PC-3 (cell line): ENCODE measurements at places on chromosomes 7 and 10. TPM values are rescaled to one million over a fixed set of nuclear protein-coding genes. Genes with fewer than 3 reads are reported as not detected.
A peak's percentile ranks its signal among the peaks of the same experiment; 100 is the strongest.

GRCh38 chr7:4065190-4065589, 616.9 kb upstream of the FOXK1 start:
- H3K27me3 ChIP-seq = no peaks in the 10 kb centered on the region
- no peaks in the 10 kb centered on the region for H3K4me1 ChIP-seq
- H3K27ac ChIP-seq = no peak overlapping the region
- no peak overlapping the region for H3K4me3 ChIP-seq
- no peak for DNase-seq
- no peaks in the 10 kb centered on the region for H3K36me3 ChIP-seq

DNA sequence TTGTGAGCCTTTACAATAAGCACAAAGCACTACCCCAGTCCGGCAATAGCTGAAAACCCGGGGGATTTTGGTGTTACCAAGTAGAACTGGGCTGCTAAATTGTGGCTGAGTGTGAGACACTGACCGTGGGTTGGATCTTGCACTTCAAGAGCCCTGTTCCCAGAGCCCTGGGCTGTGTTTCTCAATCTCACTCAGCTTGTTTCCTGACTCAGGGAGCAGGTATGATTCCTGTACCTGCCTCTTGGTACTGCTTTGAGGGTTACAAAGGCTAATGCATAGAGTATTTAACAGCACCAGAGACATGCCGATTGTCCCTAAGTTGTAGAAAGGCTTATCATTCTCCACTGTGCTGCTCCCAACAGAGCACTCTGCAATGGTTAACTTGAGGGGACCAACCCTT, 134.6 kb downstream of the TEX36 start:
- DNase-seq = no peak
- no peaks in the 10 kb centered on the region for H3K4me1 ChIP-seq
- no peak overlapping the region for H3K27ac ChIP-seq
- no peaks in the 10 kb centered on the region for H3K36me3 ChIP-seq

GRCh38 chr7:2526659-2527504, 7.3 kb downstream of the LFNG start:
- no peak for DNase-seq
- peaks cover 70% of the 10 kb centered on the region for H3K4me1 ChIP-seq
- H3K36me3 ChIP-seq = no peaks in the 10 kb centered on the region
- no peaks in the 10 kb centered on the region for H3K27me3 ChIP-seq

- DNase-seq = peak; percentile 53
- H3K27me3 ChIP-seq = no peaks in the 10 kb centered on the region
- no peaks in the 10 kb centered on the region; the same call in 1 of the 2 replicates for H3K36me3 ChIP-seq
- peak within 1 kb of the TSS; percentile 93 for H3K4me3 ChIP-seq
- H3K4me1 ChIP-seq = peaks cover 31% of the 10 kb centered on the region
- H3K27ac ChIP-seq = no peak within 1 kb of the TSS
These were observed at the start of gene PAPSS2 for GRCh38 chr10:87659571-87660483. Gene PAPSS2 (plus strand): TSS chr10:87659878. CDS start chr10:87659982, 104 bp downstream.

- H3K27me3 ChIP-seq = no peaks in the 10 kb centered on the region
- peaks cover 7% of the 10 kb centered on the region for H3K4me1 ChIP-seq
- peak; percentile 27 for DNase-seq
- peak overlapping the region; percentile 25; the same call in 1 of the 2 replicates for H3K27ac ChIP-seq
These were observed 570 bp downstream of the TBC1D12 start for GRCh38 chr10:94402843-94403379.

DNA sequence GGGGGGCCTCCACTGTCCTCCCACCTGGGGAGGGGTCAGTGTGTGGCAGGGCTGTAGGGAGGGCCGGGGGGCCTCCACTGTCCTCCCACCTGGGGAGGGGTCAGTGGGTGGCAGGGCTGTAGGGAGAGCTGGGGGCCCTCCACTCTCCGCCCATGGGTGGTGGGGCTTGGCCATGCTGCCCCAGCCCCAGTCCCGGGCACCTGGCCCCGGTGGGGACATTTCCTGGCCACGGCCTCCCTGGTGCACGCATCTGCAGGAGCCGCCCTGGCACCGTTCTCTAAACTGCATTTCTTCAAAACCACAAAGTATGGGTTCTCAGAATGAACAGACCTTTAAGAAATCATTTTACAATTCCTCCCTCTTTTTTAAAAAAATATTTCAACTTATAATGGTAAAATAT, 89.3 kb upstream of the PDGFA start:
- H3K36me3 ChIP-seq = no peaks in the 10 kb centered on the region
- no peak for DNase-seq
- H3K27ac ChIP-seq = no peak overlapping the region
- no peaks in the 10 kb centered on the region for H3K27me3 ChIP-seq
- H3K4me3 ChIP-seq = no peak overlapping the region

DNA sequence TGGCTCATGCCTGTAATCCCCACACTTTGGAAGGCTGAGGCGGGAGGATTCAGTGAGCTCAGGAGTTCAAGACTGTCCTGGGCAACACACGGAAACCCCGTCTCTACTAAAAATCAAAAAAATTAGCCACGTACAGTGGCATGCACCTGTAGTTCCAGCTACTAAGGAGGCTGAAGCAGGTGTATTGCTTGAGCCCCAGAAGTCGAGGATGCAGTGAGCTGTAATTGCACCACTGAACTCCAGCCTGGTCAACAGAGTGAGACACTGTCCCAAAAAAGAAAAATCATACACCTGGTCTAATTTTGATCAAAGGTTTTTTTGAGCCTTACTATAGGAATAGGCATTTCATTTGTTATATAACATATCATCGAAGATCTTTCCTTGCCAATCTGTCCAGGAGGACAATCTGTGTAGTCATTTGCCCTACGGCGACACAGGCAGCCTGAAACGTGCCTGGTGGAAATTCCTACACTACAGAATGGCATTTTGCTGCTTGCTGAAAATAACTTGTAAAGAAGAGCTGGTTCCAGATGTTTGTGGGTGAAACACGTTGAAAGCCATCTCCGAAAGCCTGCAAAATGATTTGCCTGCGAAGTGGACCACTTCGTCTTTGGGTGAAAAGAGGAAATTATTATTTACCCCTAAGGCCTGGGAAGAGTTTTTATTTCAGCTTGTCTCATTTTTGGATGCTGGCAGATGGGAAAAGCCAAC, 31.3 kb upstream of the GDI2 start:
- no peaks in the 10 kb centered on the region for H3K27me3 ChIP-seq
- H3K27ac ChIP-seq = no peak overlapping the region
- no peak for DNase-seq
- no peaks in the 10 kb centered on the region for H3K36me3 ChIP-seq
- H3K4me3 ChIP-seq = no peak overlapping the region

DNA sequence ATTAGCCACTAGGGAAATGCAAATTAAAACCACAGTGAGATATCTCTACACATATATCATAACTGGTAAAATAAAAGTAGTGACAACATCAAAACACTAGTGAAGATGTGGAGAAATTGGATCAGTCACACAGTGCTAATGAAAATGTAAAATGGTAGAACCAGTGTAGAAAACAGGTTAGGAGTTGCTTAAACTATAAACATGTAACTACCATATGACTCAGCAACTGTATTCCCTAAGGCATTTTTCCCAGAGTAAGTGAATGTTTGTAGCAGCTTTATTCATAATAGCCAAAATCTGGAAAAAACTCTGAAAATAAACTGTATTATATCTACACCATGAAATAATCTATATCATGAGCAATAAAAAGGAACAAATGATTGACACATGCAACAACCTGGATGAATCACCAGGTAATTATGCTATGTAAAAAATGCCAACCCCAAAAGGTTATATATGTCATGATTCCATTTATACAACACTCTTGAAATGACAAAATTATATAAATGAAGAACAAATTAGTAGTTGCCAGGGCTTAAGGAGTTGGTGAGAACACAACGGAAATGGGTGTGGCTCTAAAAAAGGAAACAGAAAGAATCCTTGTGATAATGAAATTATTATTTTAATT, 22.8 kb downstream of the SLC25A40 start:
- H3K27me3 ChIP-seq = no peaks in the 10 kb centered on the region
- DNase-seq = peak; percentile 62
- peaks cover 4% of the 10 kb centered on the region; the same call in 1 of the 2 replicates for H3K4me1 ChIP-seq
- no peak overlapping the region for H3K4me3 ChIP-seq
- H3K36me3 ChIP-seq = peaks cover 20% of the 10 kb centered on the region

- H3K36me3 ChIP-seq = peaks cover 3% of the 10 kb centered on the region
- peak; percentile 16 for DNase-seq
- peaks cover 14% of the 10 kb centered on the region for H3K4me1 ChIP-seq
These were observed 689 bp upstream of the GTPBP4 start for GRCh38 chr10:987620-987869.

DNA sequence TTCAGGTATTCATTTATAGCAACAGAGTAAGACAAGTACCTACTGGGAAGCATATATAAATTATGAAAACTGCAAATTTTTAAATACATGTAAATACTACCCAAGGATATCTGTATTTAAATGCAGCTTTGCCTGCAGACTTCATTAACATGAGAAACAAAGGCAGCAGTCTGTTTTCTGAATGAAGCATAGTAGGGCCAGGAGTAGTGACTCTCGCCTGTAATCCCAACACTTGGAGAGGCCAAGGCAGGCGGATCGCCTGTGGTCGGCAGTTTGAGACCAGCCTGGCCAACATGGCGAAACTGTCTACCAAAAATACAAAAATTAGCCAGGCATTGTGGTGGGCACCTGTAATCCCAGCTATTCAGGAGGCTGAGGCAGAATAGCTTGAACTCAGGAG, 42.5 kb upstream of the PHF14 start:
- no peak overlapping the region for H3K27ac ChIP-seq
- no peaks in the 10 kb centered on the region for H3K4me1 ChIP-seq
- peaks cover 37% of the 10 kb centered on the region for H3K36me3 ChIP-seq
- DNase-seq = no peak

DNA sequence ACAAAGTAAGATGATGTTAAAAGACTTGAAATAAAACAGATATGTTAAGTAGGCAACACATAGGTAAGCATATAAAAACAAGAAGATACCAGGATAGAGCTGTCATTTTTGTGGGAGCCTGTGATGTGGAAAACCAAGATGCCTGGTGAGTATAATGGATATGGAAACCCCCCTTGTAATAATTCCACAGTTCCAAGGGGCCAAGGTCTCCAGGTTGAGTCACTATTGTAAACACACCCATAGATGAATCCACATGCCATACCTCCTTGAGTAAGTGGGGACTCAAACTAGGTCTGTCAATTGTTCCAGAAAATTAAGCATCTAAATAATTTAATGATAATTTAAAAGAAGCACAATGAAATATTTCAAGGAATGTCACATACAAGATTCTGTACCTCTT, 15.9 kb downstream of the CAV1 start:
- no peaks in the 10 kb centered on the region for H3K27me3 ChIP-seq
- H3K4me1 ChIP-seq = peaks cover 42% of the 10 kb centered on the region
- H3K27ac ChIP-seq = peak overlapping the region; percentile 44
- no peak overlapping the region for H3K4me3 ChIP-seq

- peaks cover 6% of the 10 kb centered on the region; the same call in 1 of the 2 replicates for H3K4me1 ChIP-seq
- no peaks in the 10 kb centered on the region for H3K36me3 ChIP-seq
These were observed 6.5 kb upstream of the OIT3 start for GRCh38 chr10:72887043-72887442.

GRCh38 chr10:123967626-123968243, 76.1 kb upstream of the CPXM2 start:
- H3K36me3 ChIP-seq = no peaks in the 10 kb centered on the region
- H3K27me3 ChIP-seq = peaks cover 24% of the 10 kb centered on the region
- H3K4me1 ChIP-seq = no peaks in the 10 kb centered on the region
- no peak overlapping the region for H3K27ac ChIP-seq
- DNase-seq = peak; percentile 63

DNA sequence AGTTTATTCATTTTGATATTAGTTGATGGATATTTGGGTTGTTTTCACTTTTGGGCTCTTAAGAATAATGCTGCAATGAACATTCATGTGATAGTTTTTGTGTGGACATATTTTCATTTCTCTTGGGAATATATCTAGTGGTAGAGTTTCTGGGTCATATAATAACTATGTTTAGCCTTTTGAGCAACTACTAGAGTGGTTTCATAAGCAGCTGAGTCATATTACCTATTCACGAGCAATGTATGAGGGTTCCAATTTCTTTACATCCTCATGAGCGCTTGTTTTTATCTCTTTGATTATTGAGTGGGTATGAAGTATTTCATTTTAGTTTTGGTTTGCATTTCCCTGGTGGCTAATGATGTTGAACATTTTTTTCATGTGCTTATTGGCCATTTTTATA, 182.6 kb downstream of the PON1 start:
- DNase-seq = peak; percentile 41
- H3K4me3 ChIP-seq = no peak overlapping the region
- no peaks in the 10 kb centered on the region for H3K4me1 ChIP-seq
- no peak overlapping the region for H3K27ac ChIP-seq
- H3K27me3 ChIP-seq = no peaks in the 10 kb centered on the region

GRCh38 chr10:79100771-79101170, 32.0 kb downstream of the ZMIZ1 start:
- DNase-seq = no peak
- no peaks in the 10 kb centered on the region for H3K27me3 ChIP-seq
- H3K36me3 ChIP-seq = no peaks in the 10 kb centered on the region
- 0 out of 2 replicates have a peak, but pooled peaks cover 1% of the 10 kb centered on the region for H3K4me1 ChIP-seq

GRCh38 chr10:67306588-67307205, 380.9 kb downstream of the LRRTM3 start:
- H3K36me3 ChIP-seq = no peaks in the 10 kb centered on the region
- H3K27me3 ChIP-seq = peaks cover 35% of the 10 kb centered on the region
- peak; percentile 88 for DNase-seq
- H3K27ac ChIP-seq = no peak overlapping the region
- H3K4me1 ChIP-seq = no peaks in the 10 kb centered on the region

GRCh38 chr10:31381766-31382316, 62.8 kb downstream of the ZEB1 start:
- H3K27me3 ChIP-seq = no peaks in the 10 kb centered on the region
- H3K4me1 ChIP-seq = peaks cover 13% of the 10 kb centered on the region
- H3K27ac ChIP-seq = no peak overlapping the region
- no peak overlapping the region for H3K4me3 ChIP-seq

- DNase-seq = no peak
- H3K36me3 ChIP-seq = no peaks in the 10 kb centered on the region
These were observed 85.9 kb downstream of the LSMEM1 start for GRCh38 chr7:112566442-112567324.

GRCh38 chr10:26781797-26782196, 79.0 kb downstream of the ABI1 start:
- H3K4me1 ChIP-seq = peaks cover 18% of the 10 kb centered on the region
- H3K27me3 ChIP-seq = no peaks in the 10 kb centered on the region
- peak overlapping the region; percentile 96 for H3K27ac ChIP-seq
- peak overlapping the region; percentile 8 for H3K4me3 ChIP-seq
- no peaks in the 10 kb centered on the region for H3K36me3 ChIP-seq

GIMAP6 gene
- 1.2 TPM in 1 of 2 replicates, not detected in the other for total RNA-seq

PDE1C gene
- total RNA-seq = 14.1 and 14.4 TPM in 2 replicates

PODXL gene
- total RNA-seq = 44.2 and 80.5 TPM in 2 replicates

POLR2J2 gene
- 3.6 and 4.1 TPM in 2 replicates for total RNA-seq

C10orf62 gene
- not detected in 2 replicates for total RNA-seq

FZD1 gene
- 2.7 and 3.1 TPM in 2 replicates for total RNA-seq

RNLS gene
- not detected in 2 replicates for total RNA-seq

GRM3 gene
- total RNA-seq = not detected in 2 replicates

TOMM7 gene
- 132 and 151 TPM in 2 replicates for total RNA-seq

LRGUK gene
- 1.0 TPM in 2 replicates for total RNA-seq

ERLIN1 gene
- total RNA-seq = 13.5 and 15.1 TPM in 2 replicates

ZNF775 gene
- total RNA-seq = 3.7 and 4.7 TPM in 2 replicates
